ENCODE measurements at places on chromosomes 3 and 15.

DNA sequence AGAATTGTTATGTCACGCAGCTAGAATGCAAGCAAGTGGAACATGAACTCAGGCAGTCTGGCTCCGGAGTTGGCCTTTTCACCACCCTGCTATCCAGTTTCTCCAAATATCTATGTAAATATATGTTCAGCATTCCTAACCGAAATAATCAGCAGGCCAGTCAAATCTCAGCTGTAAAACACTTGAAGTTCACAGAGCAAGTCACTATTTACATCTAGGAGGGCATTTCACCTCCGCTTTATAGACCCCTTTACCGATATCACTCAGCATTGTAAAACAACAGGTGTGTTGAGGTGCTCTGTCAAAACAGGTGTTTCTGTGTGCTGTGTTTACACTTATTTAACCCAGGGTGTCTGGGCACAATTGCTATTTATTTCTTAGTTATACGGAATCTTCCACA, 12.2 kb upstream of the HES1 start:
- no peak for DNase-seq

- no peak for DNase-seq
Measured at GRCh38 chr3:55723653-55724406, 236.7 kb upstream of the WNT5A start.

- DNase-seq, result no peak
Measured at GRCh38 chr3:45582430-45582829, 12.1 kb upstream of the LIMD1 start.

- DNase-seq, result no peak
Measured at GRCh38 chr3:72782521-72782920, 65.7 kb downstream of the SHQ1 start.

All from kidney capillary endothelial cell (primary cell).